Stimulated activated CD4-positive, alpha-beta T cell treated with anti-CD3 and anti-CD28 coated beads, Interleukin-2, amount 100 ng/mL, for 24 hours (primary cell): ENCODE measurements at places on chromosomes 3 and 15.

DNA sequence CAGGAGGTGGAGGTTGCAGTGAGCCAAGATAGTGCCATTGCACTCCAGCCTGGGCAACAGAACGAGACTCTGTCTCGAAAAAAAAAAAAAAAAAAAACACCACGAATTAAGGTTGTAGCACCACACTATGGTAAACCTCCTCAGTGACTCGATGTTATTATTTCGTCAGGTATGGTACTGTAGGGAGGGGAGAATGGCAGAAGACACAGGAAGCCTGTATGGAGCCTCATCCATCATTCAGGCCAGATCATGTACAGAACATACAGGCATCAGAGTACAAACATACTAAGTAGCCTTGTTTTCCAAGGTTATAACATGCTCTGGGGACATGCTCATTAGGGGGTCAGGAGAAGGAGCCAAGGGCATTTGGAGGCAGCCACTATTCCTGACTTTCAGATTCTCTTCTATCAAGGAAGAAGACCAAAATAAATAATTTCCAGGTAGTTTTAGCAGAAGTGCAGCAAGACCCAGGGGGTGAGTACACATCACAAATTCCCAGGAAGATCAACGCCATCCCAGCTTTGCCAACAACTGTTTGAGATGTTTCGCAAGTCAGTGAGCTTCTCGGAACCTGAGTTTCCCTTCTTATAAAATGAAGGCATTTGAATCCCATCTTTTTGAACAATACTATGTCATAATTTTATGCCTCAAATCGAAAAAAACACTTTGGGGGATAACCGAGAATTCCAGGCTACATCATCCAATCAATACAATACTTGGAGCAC is 79.8 kb downstream of the FOXP1 start:
- no peak for DNase-seq

DNA sequence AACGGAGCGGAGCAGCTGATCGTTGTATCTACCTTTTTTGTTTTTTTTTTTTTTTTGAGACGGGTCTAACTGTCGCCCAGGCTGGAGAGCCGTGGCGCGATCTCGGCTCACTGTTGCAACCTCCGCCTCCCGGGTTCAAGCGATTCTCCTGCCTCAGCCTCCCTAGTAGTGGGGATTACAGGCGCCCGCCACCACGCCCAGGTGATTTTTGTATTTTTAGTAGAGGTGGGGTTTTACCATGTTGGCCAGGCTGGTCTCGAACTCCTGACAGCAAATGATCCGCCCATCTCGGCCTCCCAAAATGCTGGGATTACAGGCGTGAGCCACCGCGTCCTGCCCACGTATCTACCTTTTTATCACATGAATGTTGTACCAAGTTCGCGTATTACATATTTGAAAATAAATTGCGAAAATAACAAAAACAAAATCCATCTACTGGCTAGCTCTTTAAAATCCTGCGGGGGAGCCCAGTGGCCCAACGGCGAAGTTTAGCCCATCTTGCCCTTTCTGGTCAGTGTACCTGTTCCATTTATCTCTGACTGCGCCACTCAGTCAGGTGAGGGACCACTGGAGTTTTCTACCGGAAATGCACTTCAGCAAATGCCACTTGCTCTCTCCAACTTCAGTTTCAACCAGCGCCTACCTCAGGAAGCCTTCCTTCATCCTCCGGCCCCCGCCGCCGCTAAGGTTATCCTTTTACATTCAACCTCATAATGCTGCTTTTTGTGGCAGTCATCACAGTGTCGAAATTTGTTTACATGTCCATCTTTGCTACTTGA is 1.2 kb upstream of the EIF3J start:
- peak; percentile 37 for DNase-seq

GRCh38 chr3:177193688-177194268 is 3.5 kb downstream of the TBL1XR1 start:
- DNase-seq, result no peak

DNA sequence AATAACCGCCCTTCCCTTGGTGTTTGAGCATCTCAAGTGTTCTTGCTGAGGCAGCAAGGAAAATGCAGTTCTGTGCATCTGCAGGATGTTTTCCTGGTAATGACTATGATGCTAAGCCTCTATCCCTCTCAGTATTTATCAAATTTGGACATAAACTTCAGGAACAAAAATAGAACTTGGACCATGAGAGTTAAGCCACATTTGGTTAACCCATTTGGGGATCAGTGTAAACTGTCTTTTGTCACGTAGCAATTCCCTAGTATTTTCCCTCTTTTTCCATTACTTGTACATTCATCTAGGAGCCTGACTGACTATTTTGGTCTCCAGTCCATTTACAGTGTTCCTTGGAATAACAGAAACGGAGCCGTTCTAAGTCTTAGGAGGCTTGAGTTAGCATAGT is 250.8 kb downstream of the RBMS3 start:
- no peak for DNase-seq

DNA sequence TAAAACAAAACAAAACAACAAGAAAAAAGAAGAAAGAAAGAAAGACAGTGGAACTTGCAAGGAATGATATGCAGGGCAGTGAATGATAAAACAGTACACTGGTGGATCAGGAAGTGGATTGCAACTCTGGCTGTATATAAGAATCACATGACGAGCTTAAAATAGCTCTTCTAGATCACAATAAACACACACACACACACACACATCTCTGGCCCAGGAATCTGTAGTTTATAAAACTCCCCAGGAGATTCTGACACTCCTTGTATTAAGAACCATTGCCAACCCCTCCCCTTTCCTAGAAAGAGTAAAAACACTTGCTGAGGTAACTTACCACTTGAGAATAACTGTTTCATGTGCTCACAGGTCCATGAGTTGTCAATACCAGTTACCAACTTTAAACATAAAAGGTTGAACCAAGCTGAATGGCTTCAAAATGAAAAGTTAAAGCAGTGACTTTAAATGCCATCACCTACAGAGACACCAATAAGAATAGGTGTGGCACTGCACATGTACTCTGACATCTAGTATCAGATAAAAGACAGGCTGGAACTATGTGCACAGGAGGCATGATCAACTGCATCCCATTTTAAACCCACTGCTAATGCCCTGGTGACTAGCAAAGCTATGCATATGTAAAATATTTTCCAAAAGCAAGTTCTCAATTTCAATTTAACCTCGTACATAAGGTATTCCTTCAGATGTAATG is 3.9 kb downstream of the CPOX start:
- no peak for DNase-seq

DNA sequence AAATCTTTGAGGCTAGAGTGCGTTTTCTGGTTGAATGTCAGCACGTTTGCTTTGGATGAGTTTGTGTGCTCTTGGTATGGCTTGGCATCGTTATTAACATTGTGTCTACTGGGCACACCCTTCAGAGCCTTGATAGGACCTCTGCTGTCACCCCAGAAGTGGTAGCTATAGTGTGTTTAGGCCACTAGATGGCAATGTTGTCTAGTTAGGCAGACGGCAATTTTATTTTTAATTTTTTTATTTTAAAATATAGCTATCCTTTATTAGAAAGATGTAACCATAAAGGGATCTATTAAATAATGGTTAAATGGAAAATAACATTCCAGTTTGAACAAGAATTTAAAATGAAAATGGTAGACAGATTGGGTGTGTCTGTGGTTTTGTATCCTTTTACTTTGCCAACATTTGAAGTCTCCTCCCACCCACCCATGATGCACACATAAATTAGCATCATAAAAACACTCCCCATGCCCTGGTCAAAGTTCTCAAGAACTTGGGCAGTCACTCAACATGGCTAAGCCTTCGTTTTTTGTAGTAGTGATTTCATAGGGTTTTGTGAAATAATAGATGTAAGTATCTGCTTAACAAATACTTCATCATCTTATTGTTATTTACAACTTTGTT is 200.7 kb downstream of the KCNH8 start:
- no peak for DNase-seq

DNA sequence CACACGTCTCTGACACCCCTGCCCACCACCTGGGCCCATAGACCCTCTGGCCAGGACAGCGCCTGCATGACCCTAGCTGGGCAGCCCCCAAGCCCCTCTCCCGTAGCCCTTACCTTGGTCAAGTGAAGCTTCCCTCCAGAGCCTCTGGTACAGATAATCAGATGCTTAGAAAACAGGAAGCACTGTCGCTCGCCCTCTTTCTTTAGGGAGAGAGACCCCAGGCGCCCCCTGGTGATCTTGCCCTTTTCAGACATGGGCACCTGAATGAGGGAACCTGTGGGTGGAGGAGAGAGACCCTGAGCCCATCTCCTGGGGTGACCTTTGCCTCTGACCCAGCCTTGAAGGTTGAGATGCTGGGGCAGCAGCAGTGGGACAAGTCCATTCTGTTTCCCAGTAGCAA is 65.4 kb downstream of the RASGRF1 start:
- DNase-seq, result no peak

DNA sequence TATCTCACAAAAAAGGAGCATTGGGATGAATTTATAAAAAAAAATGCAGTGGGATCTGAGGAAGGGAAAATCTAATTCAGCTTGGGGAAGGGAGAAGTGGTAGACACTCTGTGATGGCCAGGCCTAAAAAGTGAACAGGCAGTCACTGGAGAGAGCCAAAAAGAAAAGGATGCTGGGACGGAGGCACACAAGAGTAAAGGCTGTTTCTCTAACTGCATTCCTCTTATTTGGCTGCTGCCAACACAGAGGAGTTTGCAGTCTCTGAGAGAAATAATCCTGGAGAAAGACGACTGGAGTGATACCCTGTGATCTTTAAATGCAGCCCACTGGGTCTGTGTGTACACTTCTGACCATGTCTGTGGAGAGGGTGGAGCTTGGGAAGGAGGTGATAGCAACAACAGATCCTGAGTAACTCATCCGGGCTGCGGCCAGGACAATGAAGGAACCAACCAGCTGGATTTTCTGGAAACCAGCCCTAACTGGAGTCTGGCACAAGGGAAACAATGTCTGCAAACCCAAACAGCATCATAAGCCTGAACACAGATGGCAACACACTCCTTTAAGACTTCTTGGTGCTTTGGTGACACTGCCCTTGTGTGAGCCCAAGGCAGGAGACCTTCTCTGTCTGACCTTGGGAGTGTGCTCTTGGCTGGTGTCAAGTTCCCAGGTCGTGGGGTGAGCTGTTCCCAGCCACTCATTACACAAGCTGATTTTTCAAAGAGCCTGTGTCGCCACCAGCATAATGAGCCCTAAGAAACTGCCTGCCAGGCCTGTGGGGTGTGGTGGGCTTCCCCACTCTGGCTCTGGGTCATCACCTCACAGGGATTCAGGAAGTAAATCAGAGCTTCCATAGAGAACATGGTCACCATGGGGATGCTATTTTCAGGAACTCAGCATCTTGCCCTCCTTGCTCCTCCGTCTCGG is 8.0 kb downstream of the FYCO1 start:
- no peak for DNase-seq

DNA sequence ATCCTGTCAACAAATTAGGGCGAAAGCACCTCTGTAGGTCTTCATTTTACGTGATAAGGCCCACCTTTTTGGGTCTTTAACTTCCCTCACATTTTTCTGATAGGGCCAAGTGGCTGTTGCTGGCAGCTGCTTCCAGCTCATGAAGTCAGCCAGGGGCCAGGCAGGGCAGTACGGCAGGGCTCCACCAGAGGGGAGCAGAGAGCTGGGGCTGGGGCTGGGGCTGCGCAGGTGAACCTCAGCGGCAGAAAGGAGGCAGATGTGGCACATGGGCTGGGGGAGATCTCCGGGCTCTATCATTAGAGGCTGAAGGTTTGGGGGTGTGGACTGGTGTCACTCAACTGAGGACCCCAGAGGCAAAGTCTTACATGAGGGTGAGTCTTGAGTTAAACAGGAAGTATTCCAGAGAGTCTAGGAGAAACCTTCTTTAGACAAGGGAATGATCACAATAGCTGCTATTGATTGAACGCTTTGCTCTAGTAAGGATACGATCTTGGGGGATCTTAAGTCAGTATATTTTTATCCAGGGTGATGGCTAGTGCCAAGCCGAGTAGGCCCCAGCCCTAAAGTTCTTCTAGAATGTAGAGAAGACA is 62.8 kb upstream of the MEX3B start:
- peak; percentile 81 for DNase-seq

GRCh38 chr3:124149771-124150170 is 157.8 kb upstream of the ROPN1 start:
- DNase-seq, result no peak

DNA sequence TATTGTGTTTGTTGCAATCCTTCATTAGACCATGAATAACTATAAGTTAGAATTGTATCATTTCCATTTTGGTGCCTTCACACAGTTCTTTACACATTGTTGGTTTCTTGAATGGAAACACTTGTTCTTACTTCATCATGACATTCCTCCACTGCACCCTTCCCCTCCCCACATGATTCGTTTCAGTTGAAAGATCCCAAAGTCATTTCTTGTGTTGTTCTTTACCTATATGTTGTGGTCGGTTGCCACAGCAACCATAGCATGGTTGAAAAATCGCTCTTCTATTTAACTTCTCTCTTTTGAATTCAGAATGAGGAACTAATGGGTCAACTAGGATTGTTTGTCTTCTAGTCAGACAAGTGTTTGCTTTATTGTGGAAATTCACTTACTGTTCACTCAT is 103.3 kb downstream of the IL1RAP start:
- DNase-seq, result peak; percentile 41

- DNase-seq, result no peak
Observed at GRCh38 chr3:127925384-127925783, 10.4 kb downstream of the KBTBD12 start.

DNA sequence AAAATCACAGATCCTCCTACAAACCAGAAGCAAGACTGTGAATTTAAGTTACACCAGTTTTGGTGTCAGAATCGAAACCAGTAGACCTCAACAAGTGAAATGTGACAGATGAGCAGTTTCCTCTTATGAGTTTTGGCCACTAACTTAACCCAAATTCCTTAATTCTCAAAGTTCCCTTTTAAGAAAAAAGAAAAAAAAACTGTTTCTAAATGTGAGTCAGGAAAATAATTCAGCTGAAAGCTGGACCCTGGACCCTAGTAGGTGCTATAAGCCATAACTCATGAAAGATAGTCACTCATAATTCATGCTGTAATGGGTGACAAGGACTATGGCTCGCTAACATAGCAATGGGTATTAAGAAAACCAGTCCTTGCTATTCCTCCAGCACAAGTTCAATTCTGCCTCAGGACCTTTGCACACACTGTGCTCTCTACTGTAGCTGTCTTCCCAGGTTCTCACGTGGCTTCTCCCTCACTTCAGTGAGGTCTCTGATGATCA is 9.0 kb upstream of the THRB start:
- DNase-seq, result no peak

GRCh38 chr3:187952849-187953248 is 201.1 kb upstream of the LPP start:
- DNase-seq, result no peak

GRCh38 chr15:89068325-89068784 is 19.9 kb upstream of the ABHD2 start:
- peak; percentile 59 for DNase-seq

- no peak for DNase-seq
Observed at GRCh38 chr3:157533298-157534070, 30.3 kb upstream of the VEPH1 start.

DNA sequence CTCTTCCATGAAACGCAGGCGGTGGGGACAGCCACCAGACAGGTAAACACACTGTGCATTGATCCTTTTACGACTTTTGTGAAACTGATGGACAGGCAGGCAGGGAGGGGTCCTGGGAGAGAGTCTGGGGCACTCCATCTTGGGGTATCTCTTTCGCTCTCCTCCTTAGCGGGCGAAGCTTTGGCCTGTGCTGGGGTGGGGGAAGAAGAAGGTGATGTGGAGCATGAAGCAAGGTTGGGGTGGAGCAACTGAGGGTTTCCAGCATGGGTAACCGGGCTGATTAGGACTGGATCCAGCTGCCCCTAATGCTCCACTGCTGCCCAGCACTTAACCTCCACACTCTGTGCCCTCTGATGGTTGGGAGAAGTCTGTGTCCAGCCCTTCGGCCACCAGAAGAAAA is 25.6 kb downstream of the MUC20 start:
- no peak for DNase-seq
